ENCODE measurements at places on chromosomes 7 and 10. TPM values are rescaled to one million over a fixed set of nuclear protein-coding genes. Genes with fewer than 3 reads are reported as not detected.

The TPST1 gene
- 0.48 TPM for total RNA-seq

The PPP1R17 gene
- not detected for total RNA-seq

The TRIM50 gene
- not detected for total RNA-seq

The GHITM gene
- total RNA-seq: 114 TPM

The MYOZ1 gene
- not detected for total RNA-seq

The MMD2 gene
- not detected for total RNA-seq

The GHRHR gene
- not detected for total RNA-seq

The LRRC17 gene
- total RNA-seq: 0.18 TPM

The SVOPL gene
- total RNA-seq: 1.0 TPM

The CPEB3 gene
- 1.7 TPM for total RNA-seq

The GIMAP8 gene
- total RNA-seq: 27.8 TPM

The GIMAP5 gene
- 77.7 TPM for total RNA-seq

The HOXA6 gene
- total RNA-seq: not detected

The ASAH2 gene
- total RNA-seq: 1.3 TPM

The RNF32 gene
- total RNA-seq: 4.8 TPM

The LLCFC1 gene
- not detected for total RNA-seq

The NUTM2E gene
- total RNA-seq: not detected

The SEMA3E gene
- total RNA-seq: not detected

The AKR1C2 gene
- total RNA-seq: not detected

The FERD3L gene
- total RNA-seq: not detected

The TASOR2 gene
- total RNA-seq: 63.0 TPM

The FOXI2 gene
- not detected for total RNA-seq

The C10orf105 gene
- 0.61 TPM for total RNA-seq

The DNAJB12 gene
- 37.0 TPM for total RNA-seq

The ALOX5 gene
- total RNA-seq: 2.5 TPM

The ZNF503 gene
- 0.07 TPM for total RNA-seq

The PRSS1 gene
- total RNA-seq: not detected

The FANK1 gene
- not detected for total RNA-seq

The LSM8 gene
- total RNA-seq: 53.0 TPM
